Thymus (tissue), 14 donors: ENCODE measurements at places on chromosomes 12 and 14. TPM values are rescaled to one million over a fixed set of nuclear protein-coding genes. Genes with fewer than 3 reads are reported as not detected.

PPP1R36 gene
- polyA plus RNA-seq = 0.80 TPM

TCL1A gene
- polyA plus RNA-seq = 9.5 TPM

GNPTAB gene
- polyA plus RNA-seq = 20.6 TPM

ZNF664 gene
- 36.0 TPM for polyA plus RNA-seq

KCNA5 gene
- 2.9 TPM for polyA plus RNA-seq

ART4 gene
- 0.16 TPM for polyA plus RNA-seq

TMEM229B gene
- polyA plus RNA-seq = 6.6 TPM
